ENCODE measurements at places on chromosomes 2 and 18.

DNA sequence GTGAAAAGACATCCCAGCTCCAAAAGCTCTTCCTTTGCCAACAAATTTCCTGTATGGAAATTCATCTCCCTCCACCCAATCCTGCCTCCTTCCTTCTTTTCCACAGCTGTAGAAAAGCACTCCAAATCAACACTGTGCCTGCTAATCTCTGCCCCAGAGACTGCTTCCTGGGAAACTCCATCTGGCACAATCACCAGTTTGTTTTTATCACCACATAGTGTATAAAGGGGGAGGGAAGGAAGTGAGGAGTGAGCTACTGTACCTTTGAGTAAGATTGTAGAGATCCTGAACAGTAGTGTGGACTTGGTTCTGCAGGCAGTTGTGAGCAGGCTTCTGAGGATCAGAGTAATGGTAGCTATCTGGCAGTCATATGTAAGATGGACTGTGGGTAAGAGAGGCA, 14.7 kb upstream of the FAM237A start:
- DNase-seq: no peak

GRCh38 chr2:242051463-242051862, 181.9 kb downstream of the RTP5 start:
- DNase-seq: no peak

DNA sequence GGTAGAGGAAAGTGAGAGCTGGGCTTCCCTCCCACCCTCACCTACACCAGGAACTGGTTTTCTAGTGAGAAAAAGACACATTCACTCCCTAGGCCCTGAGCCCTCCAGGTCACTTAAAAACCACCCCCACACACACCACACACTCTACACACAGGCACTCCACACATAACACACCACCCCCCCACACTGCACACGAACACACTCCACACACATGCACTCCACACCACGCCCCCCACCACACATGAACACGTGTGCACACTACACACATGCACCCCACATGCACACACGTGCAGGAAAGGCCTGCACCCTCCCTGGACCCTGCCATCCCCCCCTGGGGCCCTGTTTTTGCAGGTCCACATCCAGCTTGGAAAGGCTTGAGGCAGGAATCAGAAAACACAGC, 67.6 kb downstream of the RALBP1 start:
- no peak for DNase-seq

GRCh38 chr18:50527636-50528307, 32.1 kb upstream of the MAPK4 start:
- no peak for DNase-seq

- DNase-seq: no peak
These were observed 32.8 kb upstream of the SIGLEC15 start for GRCh38 chr18:45792506-45793263.

- peak; percentile 24 for DNase-seq
These were observed 190.8 kb downstream of the ARHGAP28 start for GRCh38 chr18:6920099-6920955.

GRCh38 chr2:100397118-100397860, 20.2 kb downstream of the CHST10 start:
- no peak for DNase-seq

DNA sequence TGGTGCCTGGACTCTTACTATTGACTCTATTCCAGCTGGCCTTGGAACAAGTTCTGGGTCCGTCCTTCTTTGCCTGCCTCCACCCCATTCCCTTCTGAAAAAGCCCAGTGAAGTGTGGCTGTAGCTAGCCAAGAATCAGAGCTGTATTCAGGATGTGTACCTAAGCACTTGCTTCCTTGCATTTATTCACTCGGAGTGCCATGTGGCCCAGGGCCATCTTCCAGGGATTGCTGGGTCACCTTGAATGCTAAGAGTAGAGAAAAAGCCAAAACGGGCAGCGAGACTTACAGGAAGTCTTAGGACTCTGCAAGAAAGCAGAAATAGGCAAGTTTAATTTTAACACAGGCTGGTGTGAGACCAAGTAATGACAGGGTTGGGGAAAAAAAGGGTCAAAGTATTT, 4.1 kb downstream of the ITGA6 start:
- no peak for DNase-seq

DNA sequence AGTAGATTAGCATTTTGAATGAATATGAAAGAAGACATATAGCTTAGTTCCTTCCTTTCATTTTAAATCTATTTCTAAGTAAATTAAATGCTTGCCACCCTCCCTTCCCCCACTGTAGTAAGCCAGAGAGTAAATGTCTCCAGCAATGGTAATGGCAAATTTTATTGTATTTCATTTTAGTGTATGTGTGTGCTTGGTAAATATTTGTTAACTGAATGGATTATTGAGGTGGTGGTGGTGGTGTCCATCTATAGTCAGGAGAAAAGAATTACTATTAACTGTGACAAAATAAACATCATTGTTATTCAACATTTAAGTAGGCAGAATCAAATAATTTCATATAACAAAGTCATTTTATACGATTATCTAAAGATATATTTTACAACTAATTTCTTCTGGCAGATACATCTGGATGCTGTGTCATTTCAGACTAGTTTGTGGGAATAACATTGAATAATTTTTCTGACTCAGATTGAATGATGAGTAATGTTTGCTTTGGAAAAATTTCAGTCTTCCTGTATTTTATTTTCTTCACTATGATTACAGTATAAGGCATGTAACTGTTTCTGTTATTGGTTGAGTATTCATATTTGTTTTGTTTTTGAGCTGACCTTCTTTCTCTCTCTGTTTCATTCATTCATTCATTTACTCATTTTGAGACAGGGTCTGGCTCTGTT, 18.3 kb downstream of the ASXL3 start:
- DNase-seq: no peak

GRCh38 chr2:21289989-21290388, 166.2 kb downstream of the TDRD15 start:
- DNase-seq: no peak

DNA sequence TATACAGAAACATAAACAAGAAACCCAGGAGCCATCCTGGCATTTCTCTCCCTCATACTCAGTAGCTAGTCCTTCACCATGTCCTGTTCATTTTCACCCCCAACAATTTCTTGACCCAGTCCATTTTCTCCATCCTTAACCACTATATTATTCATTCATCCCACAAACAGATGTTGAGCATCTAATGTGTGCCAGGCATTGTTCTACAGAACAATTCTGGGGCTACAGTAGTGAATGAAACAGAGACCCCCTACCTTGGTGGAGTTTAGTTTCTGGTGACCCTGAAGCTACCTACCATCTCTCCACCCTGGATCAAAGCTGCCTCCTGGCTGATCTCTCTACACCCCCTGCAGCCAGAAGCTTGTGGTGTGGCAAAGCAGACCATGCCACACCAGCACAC, 27.5 kb upstream of the BZW1 start:
- no peak for DNase-seq

DNA sequence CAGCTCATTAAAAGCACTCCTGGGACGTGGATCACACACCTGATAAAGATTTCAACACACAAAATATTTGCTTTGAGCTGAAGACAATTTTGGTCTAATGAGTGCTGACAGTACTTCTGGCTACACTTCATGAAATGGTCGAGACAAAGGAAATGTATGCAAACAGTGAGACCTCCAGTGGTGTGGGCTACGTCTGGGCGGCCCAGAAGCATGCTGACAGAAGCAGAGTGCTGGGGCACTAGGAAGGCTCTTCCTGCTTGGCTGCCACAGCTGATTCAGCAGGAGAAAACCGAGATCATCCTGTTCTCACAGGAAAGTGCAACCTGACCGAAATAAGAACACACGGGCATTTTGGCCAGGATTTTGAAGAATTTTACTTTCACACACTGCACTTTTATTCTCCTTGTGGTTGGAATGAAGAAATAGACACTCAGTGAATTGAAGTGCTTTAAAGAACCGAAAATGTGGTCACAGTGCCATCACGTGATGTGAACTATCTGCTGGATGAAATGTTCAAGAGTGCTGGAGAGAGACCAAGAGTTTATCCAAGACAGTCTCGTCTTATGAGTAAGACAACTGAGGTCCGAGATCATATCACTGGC, 149.5 kb downstream of the CCBE1 start:
- peak; percentile 23 for DNase-seq

DNA sequence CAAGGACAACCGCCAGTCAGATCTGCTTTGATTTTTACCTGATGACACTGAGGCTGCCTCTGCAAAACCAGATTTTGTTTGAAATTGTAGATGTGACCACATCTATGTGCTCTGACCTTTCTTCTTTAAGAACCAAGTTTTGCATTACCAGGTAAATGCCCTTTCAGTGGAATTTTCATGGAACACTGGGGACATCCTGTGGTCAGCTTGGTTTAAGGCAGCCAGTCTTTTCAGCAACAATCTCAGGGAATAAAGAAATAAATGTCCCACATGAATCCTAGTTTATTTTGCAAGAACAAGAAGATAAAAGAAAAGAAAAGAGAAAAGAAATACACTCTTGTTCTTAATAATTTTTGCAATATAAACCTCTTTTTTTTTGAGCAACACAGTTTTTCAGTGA, 90.6 kb downstream of the POU3F3 start:
- DNase-seq: no peak

DNA sequence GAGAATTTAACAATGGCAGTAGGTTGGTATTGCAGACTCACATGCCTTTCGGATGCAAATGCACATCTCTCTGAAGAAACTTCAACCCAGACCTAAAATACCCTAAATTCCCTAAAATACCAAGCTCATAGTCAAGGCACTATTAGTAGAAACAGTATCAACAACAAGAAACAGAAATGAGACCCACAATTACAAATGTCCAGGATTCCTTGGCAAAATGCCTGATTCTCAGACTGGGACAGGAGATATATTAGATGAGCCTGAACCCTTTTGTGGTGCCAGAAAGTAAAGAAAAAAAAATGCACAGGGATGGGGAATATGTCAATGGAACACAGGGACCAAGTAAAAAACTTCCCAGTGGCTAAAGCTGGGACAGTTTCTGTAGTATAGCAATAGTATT, 77.2 kb downstream of the NAT8 start:
- DNase-seq: no peak

GRCh38 chr2:217383620-217384019, 523.8 kb upstream of the TNP1 start:
- DNase-seq: no peak

DNA sequence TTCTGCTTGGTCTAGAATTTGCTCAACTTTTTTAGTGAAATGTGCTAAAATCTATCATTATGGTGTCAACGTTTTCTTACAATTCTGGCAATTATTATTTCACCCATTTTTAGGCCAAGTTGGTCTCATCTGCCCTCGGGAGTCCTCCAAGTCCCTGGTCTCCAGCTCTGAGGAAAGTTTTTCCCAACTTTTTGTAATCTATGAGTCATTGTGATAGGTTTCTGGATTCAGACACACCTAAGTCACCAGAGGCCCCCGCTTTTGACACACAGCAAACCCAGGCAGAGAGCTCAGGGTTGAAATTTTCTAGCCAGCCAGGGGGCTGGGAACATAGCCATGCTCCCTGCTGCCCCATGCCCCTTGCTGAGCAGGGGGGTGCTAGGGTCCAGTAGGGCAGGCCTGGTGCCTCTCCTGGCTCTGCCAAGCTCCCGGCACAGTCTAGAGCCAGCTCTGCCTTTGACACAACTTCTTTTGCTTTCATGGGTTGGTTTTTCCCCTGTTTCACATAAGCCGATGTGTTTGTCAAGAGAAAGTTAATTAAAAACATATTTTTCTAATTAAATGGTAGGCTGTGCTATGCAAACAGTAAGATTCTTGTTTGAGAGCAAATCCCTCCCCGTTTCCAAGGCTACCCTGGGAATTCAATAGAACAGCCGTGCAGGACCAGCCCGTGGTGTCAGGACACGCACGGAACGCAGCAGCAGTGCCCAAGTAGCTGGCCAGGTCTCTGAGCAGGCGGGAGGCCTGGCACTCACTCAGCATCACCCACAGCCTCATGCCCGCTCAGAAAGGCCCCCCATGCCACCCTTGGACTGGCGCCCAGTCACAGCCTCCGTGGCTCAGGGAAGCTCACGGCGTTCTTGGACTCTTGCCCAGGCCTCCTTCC, 25.5 kb upstream of the SNED1 start:
- DNase-seq: no peak

GRCh38 chr2:142010477-142011270, 120.1 kb downstream of the LRP1B start:
- no peak for DNase-seq

- no peak for DNase-seq
These were observed 156.8 kb upstream of the UBE2E3 start for GRCh38 chr2:180823546-180824141.

GRCh38 chr18:13366962-13367892, 148.7 kb downstream of the LDLRAD4 start:
- no peak for DNase-seq

- no peak for DNase-seq
These were observed 153.0 kb downstream of the KLHL29 start for GRCh38 chr2:23537991-23538390.

DNA sequence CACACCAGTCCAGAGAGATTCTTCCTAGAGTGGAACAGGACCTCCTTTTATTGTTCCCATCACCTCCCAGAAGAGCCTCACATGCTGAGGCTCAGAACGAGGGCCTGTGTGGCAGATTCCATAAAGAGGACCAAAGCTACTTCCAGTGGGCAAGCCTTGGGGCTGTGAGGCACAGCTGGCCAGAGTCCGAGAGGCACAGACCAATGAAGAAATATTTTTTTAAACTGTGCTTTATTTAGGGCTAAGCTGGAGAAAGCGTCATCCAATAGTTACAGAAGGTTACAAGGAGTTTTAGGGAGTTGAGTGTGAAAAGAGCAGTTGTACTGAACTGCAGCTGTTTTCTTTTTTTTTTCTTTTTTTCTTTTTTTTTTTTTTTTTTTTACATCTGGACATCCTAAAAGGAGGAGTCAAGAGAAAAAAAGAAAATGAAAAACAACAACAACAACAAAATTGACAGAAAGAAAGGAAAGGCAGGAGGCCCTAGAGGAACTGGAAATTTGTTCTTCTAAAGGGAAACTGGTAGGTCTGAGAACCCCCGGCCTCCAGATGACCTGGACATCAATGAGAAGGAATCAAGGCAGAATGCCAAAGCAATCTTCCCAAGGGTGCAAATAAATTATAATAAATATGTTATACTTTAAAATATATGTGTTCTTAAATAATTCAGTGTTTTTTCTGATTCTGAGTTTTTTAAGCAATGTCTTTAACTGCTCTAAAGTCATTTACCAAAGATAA, 322.6 kb downstream of the CELF4 start:
- DNase-seq: no peak

- DNase-seq: no peak
These were observed 9.1 kb downstream of the SEPTIN2 start for GRCh38 chr2:241324775-241325174.

- DNase-seq: no peak
These were observed 356.8 kb downstream of the NR4A2 start for GRCh38 chr2:155975734-155976133.

DNA sequence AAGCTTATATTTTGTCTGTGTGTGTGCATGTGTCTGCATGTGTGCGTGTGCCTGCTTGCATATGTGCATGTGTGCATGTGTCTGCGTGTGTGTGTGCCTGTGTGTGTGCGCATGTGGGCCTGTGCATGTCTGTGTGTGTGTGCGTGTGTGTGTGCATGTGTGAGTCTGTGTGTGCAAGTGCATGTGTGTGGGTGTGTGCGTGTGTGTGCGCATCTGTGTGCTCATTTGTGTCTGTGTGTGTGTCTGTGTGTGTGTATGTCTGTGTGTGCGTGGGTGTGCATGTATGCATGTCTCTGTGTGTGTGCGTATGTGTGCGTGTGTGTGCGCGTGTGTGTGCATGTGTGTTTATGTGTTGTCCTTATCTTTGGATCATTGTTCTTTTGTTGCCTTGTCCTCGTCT, 56.8 kb downstream of the DSC3 start:
- no peak for DNase-seq

All from HS-27A (cell line).